A549 treated with Hydrocortisone at 1 μM for 4 hours (cell line): ENCODE measurements at places on chromosomes 12 and 14. TPM values are rescaled to one million over a fixed set of nuclear protein-coding genes. Genes with fewer than 3 reads are reported as not detected.

Gene NRXN3
- total RNA-seq: 0.55 to 1.4 TPM (median 0.94 TPM) in 5 replicates

Gene CLEC14A
- not detected in 5 replicates for total RNA-seq

Gene BEGAIN
- total RNA-seq: 5.4 to 7.0 TPM (median 5.8 TPM) in 5 replicates

Gene SERPINA1
- total RNA-seq: 1.2 to 2.2 TPM (median 1.9 TPM) in 5 replicates

Gene INHBC
- total RNA-seq: 0.05 TPM in 1 of 5 replicates, not detected in the others
